ENCODE measurements at places on chromosomes 16 and 17.

DNA sequence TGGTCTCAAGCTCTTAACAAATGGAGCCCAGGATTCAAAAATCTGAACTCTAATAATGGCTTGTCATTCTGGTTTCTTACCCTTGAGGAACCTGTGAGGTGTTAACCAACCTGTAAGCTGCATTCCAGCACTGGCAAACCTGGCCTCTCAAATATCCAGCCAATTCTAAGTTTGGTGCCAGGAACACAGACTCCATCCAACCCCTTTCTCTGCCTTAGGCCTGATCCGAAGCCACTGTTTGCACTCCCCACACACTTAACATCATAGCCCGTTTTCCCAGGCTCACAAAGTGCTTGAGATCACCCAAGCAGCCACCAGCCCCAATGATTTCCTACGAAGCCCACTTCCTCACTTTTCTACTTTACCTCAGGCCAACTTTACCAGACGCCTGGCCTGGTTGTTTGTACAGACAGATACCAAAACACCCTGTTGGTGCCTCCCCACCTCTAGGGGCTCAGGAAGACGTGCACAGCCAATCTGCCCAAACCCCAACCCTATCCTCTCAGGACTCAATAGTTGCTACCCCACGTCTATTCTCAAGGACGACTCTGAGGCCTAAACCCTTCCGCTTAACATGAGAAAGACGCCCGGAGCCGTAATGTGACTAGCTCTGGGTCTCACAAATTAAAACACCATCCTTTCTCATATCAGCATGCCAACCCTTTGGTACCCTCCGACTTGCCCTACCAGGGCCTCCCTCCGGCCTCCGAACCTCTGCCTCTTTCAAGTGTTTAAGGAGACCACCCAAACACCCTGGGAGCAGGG, 3.2 kb upstream of the PER1 start:
- DNase-seq = no peak

DNA sequence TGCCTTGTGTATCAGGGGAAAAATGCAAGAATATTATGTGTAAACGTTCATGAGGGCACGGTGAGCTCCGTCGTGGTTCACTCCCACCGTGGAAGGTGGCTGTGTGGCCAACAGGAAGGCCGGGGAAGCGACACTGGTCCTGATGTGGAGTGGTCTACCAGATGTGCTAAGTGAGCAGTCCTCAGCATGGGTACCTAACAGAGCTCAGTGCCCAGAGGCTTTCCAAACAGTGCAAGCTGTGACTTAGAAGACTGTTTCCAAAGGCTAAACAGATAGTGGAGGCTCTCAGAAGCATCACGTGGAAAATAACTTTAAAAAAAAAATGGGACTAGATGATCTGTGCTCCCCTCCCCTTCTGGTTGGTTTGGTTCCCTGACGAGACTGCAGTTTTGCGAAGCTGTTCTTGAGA, 199.3 kb upstream of the CHMP6 start:
- DNase-seq = no peak

DNA sequence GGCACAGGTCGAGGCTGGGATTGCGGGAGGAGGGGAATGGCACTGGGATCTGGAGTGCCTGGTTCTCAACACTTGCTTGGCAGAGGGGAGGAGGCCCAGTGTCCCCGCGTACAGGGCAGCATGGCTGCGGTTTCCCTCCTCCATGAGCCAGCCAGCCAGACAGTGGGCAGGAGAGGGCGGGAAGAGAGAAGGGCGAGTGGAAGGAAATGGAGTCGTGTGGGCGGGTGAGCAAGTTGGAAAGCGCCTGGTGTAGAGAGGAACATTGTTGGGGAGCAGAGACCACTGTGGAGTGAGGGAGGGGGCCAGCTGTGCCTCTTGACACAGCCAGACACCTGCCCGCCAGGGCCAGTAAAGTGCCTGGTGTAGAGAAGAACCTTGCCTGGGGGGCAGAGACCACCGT, 130.5 kb downstream of the OR1D5 start:
- no peak for DNase-seq

GRCh38 chr17:45722161-45722560, 62.0 kb upstream of the CRHR1 start:
- peak; percentile 24 for DNase-seq

DNA sequence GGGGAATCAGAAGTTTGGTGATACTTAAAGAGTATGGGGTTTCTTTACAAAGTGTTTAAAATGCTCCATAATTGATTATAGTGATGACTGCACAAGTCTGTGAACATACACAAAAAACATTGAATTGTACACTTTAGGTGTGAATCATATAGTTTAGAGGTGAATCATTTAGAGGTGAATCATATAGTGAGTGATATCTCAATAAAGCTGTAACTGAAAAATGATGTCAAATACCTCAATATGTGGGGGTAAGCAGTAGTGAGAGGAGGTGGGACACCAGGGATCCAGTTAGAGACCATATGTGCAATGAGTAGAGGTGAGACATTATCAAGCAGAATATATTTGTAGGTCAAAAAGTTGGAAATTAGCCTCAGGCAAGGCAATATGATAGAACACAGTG, 264.5 kb downstream of the PMP22 start:
- no peak for DNase-seq
